ENCODE measurements at places on chromosomes 7 and 10. TPM values are rescaled to one million over a fixed set of nuclear protein-coding genes. Genes with fewer than 3 reads are reported as not detected.

DNA sequence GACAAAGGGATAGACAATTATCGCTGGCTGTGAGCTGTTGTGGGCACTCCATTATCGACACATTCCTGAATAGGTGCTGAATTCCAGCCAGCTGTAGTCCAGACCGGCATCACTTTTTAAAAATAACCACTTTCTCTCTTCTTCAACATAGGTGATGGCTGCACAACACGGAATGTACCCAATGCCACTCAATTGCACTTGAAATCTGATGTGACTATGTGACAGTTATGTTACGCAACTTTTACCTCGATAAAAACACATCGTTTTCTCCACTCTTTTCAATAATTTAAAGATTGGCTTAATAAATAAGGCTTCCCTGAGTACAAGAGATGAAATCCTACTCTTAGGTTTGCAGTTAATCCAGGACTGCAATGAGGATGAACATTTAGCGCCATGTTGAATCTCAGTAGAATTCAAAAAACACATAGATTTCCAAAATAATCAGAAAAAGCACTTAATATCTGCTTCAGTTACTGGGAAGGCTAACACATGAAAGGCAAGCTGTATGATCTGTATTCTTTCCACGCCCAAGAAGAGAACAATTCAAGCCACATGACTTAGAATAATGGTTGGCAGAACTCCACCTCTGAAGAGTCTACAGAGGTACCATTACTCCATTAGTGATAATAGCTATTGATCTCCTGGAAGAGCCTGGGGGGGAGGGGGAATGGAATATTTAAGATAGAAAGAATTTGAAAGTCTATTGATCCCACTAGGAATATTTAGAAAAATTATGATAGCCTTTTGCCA lies 3.6 kb downstream of the YWHAG start:
- DNase-seq, result no peak

GRCh38 chr7:38600741-38601140 lies 30.4 kb downstream of the AMPH start:
- no peak for DNase-seq

DNA sequence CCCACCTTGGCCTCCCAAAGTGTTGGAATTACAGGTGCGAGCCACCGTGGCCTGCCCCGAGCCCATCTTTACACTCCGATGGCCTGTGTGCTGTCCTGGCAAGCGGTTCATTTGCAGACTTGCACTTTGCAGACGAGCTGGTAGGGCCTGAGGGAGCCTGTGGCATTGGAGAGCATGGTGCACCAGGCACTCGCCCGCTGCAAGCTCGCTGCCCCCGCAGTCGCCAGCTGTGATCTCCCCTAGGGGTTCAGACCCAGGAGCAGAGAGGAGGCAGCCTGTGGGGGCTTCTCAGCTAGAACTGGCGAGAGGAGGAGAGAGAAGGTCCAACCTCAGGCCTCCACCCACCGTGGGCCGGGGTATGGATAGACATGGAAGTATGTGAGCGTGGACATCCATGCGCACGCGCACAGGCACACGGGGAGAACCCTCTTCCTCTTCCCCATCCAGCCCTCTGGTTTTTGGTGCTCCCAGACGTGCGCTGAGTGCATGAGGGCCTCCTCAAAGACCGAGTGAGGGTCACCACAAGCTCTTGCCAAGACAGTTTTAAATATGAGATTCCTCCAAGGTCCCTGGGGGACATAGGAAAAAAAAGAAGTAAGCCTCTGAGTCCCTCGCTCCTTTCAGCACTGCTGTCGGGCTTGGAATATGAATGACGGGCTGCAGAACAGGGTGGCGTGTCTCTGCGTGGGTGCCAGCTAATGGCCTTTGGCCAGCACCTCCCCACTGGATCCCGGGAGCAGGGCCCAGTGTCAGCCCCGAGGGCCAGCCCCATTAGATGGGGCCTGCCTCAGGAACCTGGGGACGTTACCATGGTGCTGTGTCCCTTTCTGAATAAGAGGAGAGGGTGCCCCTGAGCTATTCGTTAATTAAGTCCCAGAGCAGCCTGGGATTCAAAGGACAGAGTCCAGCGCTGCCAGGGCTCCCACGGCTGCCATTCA lies 15.1 kb upstream of the TTYH3 start:
- no peak for DNase-seq

GRCh38 chr10:95509251-95509650 lies 51.9 kb downstream of the SORBS1 start:
- no peak for DNase-seq

DNA sequence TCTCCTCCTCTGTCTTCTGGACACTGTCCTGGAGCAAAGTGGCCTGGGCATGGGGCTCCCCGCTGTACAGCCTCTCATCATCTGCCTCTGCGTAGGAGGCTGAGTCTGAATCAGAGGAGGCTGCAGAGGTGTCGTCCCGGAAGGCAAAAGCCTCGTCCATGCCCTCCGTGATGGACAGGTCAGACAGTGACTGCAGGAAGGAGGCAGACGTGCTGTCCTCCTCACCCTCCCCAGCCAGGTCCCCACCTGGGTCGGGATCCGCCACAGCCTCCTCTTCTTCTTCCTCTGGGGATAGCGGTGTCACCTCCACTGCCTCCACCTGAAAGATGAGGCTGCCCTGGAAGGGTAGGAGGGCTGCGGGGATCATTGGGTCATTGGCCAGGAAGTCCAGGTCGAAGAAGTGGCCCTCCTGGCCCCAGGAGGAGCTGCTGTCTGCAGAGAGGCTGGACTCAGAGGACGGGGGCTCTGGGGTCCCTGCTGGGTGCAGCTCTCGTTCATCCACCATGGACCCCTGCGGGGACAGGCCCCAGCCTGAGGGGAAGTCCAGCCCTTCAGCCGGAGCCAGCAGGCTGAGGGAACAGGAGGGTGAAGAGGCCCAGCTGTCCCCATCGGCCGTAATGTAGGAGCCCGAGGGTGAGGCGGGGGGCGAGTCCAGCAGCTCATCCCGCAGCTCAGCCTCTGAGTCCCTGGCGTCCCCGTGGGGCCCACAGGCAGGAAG lies 3.7 kb downstream of the NACAD start:
- no peak for DNase-seq

DNA sequence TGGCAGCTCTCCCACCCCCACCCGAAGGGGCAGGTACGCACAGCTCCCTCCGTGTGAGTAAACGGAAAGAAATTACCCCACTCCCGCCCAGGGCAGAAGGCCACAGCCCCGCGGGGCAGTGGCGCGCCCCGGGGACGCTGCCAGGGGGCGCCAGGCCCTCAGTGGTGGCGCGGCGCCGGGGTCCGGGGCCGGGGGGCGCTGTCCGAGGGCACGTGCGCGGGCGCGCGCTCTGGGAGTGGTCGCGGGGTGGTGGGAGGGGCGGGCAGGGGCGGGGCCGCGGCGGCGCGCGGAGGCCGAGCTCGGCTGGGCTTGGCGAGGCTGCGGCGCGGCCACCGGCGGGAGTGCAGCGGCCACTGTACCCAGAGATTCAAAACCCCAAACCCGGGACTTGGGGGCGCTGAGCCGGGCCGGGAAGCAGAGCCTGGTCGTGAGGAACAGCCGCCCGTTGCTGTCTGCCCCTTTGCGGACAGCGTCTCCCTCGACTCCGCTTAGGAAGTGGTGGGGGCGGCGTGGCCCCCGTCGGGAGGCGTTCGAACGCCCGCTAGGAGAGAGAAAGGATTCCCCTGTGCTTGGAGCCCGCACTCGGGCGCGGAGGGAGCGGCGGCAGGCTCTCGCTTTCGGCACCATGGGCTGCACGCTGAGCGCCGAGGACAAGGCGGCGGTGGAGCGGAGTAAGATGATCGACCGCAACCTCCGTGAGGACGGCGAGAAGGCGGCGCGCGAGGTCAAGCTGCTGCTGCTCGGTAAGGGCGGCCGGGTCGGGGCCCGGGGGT lies at the start of gene GNAI1:
Gene GNAI1, plus strand, starts transcription at position 296 of the 773 bp plus-strand sequence. Its CDS starts 330 bp downstream, at position 626.
- peak; percentile 88 for DNase-seq

The LIPN gene
- not detected for total RNA-seq

The SORBS1 gene
- 8.2 TPM for total RNA-seq

The CSTF2T gene
- 22.9 TPM for total RNA-seq

The ASZ1 gene
- total RNA-seq, result under 0.01 TPM
